ENCODE measurements at places on chromosomes 6 and 20. TPM values are rescaled to one million over a fixed set of nuclear protein-coding genes. Genes with fewer than 3 reads are reported as not detected.

DNA sequence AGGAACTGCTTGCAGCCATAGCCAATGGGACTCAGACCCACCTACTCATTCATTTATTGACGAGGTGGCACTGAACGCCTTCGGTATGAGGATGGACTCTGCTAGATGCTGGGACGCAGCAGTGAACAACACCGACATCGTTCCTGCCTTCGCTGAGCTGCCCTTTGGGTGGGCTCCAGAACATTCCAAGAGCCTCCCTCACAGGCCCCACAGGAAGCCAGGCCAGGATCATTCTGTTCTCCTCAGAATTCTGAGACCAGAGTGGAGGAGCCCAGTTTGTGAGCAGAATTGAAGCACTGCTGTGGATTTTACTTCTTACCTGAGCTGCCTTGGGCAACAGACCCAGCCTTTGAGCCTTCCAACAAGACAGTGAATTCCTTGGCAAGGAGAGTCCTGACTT is 82.1 kb downstream of the KCNB1 start:
- no peak overlapping the region for H3K4me3 ChIP-seq
- H3K36me3 ChIP-seq, result no peaks in the 10 kb centered on the region
- no peak for DNase-seq
- no peaks in the 10 kb centered on the region for H3K4me1 ChIP-seq

DNA sequence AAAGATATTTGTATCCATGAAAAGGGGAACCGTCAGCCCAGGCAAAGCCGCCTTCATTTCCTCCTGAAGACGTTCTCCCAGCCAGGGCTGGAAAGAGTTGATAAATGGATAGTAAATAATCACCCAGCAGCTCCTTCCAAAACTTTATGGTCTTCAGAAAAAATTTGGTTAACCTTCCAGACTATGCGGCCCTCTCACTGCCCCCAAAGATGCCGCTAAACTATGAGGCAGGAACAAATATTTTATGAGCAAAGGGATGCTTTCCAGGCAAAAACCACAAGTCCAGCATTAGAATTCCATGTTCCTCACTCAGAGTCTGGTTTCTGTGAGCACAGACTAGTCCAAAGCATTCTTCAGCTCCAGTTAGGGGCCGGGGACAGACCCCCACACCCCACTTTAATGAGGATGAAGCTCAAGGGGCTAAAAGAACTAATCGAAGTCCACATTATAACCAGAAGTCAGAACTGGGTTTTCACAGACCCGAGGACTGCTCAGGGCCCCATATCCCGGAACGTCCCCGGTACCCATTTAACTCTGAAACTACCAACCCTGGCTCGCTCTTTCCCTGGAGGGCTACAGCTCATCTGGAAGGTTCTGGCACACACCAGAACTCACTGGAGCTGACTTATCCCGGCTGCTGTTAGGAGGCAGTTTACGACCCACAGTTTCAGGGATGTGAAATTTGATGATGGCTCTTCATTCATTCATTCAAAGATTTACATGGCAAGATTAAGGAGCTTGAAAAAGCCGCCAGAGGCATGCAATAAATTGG is 29.4 kb downstream of the BMP7 start:
- DNase-seq, result no peak
- no peaks in the 10 kb centered on the region for H3K36me3 ChIP-seq
- peaks cover 24% of the 10 kb centered on the region for H3K27me3 ChIP-seq
- H3K4me3 ChIP-seq, result no peak overlapping the region

DNA sequence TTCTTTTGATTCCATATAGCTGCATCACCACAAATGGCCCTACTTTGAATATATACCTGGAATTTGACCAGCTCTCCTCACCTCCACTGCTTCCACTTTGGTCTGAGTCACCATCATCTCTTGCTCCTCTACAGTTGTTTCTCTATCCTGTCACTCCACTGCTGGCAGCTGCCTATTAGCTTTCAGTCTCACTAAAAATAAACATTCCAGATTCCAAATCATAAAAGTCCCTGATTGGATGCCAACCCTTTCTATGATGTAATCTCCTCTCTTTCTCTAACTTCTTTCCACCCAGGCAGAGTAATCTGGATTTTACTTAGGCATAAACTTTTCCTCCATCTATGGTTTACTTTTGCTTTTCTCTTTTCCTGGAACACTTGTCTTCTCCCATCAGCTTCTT is 49.1 kb downstream of the RFPL4B start:
- H3K36me3 ChIP-seq, result no peaks in the 10 kb centered on the region
- H3K27ac ChIP-seq, result no peak overlapping the region
- H3K4me1 ChIP-seq, result no peaks in the 10 kb centered on the region
- no peaks in the 10 kb centered on the region for H3K27me3 ChIP-seq
- H3K4me3 ChIP-seq, result no peak overlapping the region

GRCh38 chr20:3739926-3740451 is 7.5 kb downstream of the HSPA12B start:
- H3K36me3 ChIP-seq, result no peaks in the 10 kb centered on the region
- H3K27me3 ChIP-seq, result peaks cover 10% of the 10 kb centered on the region
- peaks cover 13% of the 10 kb centered on the region for H3K4me1 ChIP-seq
- no peak overlapping the region for H3K4me3 ChIP-seq
- DNase-seq, result no peak

DNA sequence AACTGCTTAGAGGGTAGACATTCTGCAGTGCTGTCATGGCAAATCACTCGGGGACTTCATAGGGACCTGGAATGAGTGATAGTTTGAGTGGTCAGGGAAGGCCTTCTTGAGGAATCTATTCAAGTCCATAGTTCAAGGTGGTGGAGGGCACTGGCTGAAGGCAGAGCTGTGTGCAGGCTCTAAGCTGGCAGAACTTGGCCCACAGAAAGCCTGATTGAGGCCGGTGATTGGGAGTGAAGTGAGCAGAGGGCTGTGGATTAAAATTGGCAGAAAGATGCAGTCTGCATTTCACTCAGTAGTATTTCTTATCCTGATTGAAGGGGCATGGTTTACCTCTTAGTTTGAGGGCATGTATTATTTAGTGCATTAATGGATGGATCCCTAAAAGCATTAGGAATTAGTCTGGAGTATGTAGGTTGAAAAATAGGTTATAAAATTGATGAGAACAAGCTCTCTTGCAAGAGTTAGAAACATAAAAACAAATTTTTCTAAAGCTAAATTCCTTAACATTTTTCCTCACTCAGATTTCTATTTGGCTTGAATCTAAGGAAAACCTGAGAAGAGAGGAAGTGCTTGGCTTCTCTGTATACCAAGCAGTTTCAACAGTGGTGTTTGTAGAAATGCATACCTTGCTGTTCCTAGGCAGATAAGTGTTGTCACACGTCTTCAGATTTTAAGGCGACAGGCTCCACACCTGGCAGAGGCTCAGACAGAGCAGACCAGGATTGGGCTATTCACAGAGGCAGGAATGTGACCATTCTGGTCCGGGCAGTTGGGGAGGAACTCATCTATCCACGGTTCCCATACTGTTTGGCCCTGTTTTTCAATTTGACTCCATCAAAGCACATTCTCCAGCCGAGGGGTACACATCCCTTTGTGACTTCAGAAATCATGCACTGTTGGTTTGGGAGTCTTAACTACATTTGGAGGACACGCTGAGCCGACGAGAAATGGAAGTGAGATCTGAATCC is 45.2 kb downstream of the UTRN start:
- H3K36me3 ChIP-seq, result no peaks in the 10 kb centered on the region
- H3K4me3 ChIP-seq, result peak overlapping the region; percentile 65
- H3K4me1 ChIP-seq, result peaks cover 16% of the 10 kb centered on the region
- DNase-seq, result peak; percentile 95

- H3K27ac ChIP-seq, result no peak overlapping the region
- no peak for DNase-seq
- H3K27me3 ChIP-seq, result no peaks in the 10 kb centered on the region
- no peaks in the 10 kb centered on the region for H3K4me1 ChIP-seq
Observed at GRCh38 chr6:112560651-112561050, 213.5 kb downstream of the RFPL4B start.

DNA sequence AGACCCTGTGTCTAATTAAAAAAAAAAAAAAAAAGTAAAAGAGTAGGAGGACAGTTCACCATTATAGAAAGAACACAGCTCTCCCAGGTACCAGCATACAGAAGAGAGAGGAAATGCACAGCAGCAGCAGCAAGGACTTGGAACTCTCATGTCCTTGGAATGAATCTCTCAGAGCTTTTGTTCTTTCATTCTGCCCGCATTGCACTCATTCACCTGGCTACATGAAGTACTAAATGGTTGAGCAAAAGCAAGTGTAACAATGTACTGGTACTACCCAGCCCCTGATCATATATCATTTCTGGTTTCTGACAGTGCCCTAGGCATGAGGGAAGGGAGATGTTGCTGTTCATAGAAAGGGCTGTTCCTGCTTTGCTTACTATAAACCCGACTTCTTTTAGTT is 12.1 kb upstream of the BTN3A3 start:
- H3K4me3 ChIP-seq, result no peak overlapping the region
- H3K4me1 ChIP-seq, result no peaks in the 10 kb centered on the region
- H3K27ac ChIP-seq, result no peak overlapping the region
- DNase-seq, result no peak
- H3K27me3 ChIP-seq, result no peaks in the 10 kb centered on the region

DNA sequence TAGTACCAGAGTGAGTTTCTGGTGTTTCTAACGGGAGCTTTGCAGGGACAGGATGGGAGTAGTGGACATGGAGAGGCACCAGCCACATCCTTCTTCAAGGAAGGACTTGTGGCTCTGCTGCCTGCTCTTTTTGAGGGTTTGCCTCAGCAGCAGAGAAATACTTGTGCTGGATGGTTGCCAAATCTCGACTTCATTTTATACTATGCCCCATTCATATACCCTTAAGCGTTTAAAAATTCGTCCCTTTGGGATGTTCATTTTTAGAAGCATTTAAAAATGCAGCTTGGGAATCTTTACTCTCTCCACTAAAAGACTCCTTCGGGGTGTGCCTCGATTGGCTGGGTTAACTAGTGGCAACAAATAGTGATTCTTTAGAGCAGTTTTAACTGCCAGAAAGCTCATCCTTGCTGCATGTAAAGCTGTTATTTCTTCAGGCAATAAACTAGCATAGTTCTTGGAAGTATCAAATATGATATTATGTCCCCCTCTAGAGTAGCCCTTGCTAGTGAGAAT is 126.5 kb upstream of the B3GAT2 start:
- no peak for DNase-seq
- H3K27ac ChIP-seq, result no peak overlapping the region
- no peaks in the 10 kb centered on the region for H3K4me1 ChIP-seq

- no peak overlapping the region for H3K27ac ChIP-seq
Observed at GRCh38 chr20:15575255-15575654, 998.0 kb downstream of the KIF16B start.

GRCh38 chr6:37017606-37018197 is 12.2 kb downstream of the FGD2 start:
- no peaks in the 10 kb centered on the region for H3K36me3 ChIP-seq
- H3K27me3 ChIP-seq, result no peaks in the 10 kb centered on the region
- H3K4me3 ChIP-seq, result no peak overlapping the region
- DNase-seq, result no peak
- no peak overlapping the region for H3K27ac ChIP-seq

DNA sequence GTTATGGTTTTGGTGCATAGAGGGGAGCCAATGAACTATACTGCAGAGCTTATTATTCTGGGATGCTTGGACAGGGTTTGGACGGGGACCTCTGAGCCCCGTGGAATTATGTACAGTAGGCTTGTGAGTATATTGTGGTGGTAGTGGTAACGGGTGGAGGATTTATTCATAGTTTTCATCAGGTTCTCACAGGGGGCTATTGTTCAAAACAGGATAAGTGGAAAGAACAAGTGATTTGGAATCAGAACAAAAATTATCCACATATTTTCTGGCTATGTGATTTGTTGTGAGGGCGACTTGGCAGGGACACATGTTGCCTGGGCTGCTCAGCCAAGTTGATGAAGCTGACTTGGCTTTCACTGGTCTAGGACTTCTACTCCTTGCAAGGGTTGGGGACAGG is 64.6 kb upstream of the ELOVL5 start:
- DNase-seq, result no peak
- H3K27me3 ChIP-seq, result no peaks in the 10 kb centered on the region
- H3K27ac ChIP-seq, result no peak overlapping the region
- H3K4me1 ChIP-seq, result peaks cover 6% of the 10 kb centered on the region

DNA sequence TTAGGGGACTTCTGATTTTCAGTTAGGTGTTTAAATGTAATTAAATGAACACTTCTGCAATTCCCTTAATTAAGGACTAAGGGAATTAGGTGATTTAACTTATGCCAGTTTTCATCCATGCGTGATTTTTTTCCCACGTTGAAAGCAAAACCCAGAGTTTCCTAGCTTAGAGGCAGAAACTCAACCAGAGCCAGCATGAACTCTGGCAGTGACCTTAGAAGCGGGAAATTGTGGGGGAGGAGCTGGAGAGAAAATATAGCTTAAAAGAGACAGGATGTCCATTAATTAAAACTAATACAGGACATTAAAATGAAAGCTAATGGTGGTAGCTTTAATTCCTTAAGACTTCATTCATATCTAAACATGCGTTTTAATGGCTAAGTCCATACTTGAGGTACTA is 41.6 kb downstream of the IYD start:
- no peaks in the 10 kb centered on the region for H3K4me1 ChIP-seq
- no peaks in the 10 kb centered on the region for H3K36me3 ChIP-seq
- no peak for DNase-seq
- no peak overlapping the region for H3K27ac ChIP-seq
- no peak overlapping the region for H3K4me3 ChIP-seq
- no peaks in the 10 kb centered on the region for H3K27me3 ChIP-seq

DNA sequence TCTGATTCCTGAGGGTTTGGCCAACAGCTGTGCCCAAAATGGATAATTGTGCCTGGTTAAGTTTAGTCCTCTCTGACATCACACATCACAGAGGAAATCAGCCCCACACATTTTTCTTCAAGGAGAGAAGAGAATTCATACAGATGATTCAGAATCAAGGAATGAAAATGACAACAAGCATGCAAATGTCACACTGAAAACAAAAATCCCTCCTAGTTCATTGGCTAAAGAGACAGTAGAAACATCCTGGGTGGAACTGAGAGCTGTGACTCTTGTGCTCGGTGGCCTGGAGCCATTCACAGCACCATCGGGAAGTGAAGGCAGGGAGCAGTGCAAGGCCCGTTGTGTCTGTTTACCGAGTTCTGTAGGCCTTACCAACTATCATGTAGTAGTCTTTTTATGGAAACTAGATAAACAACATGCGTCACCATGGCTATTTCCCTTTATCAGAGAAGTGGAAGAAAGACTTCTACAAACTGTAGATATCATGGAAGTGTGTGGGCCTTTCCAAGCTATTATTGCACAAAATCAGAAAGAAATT is 81.7 kb upstream of the TENT5A start:
- H3K36me3 ChIP-seq, result no peaks in the 10 kb centered on the region
- DNase-seq, result no peak
- no peak overlapping the region for H3K4me3 ChIP-seq
- H3K27ac ChIP-seq, result no peak overlapping the region

GRCh38 chr6:144106206-144106605 is 10.8 kb upstream of the SF3B5 start:
- H3K4me3 ChIP-seq, result no peak overlapping the region
- DNase-seq, result no peak
- no peak overlapping the region for H3K27ac ChIP-seq
- H3K27me3 ChIP-seq, result no peaks in the 10 kb centered on the region
- H3K4me1 ChIP-seq, result no peaks in the 10 kb centered on the region
- no peaks in the 10 kb centered on the region for H3K36me3 ChIP-seq

GRCh38 chr6:21265730-21266044 is 327.9 kb upstream of the SOX4 start:
- no peaks in the 10 kb centered on the region for H3K4me1 ChIP-seq
- H3K4me3 ChIP-seq, result no peak overlapping the region
- DNase-seq, result no peak

SLC2A4RG gene
- total RNA-seq, result 60.7 TPM

ADGRB3 gene
- 1.8 TPM for total RNA-seq

PTCRA gene
- total RNA-seq, result not detected

NKAPL gene
- total RNA-seq, result not detected

PHF3 gene
- total RNA-seq, result 72.5 TPM

KHDC1L gene
- not detected for total RNA-seq

FAM83C gene
- total RNA-seq, result not detected

JPH2 gene
- total RNA-seq, result 1.0 TPM

XKR7 gene
- total RNA-seq, result 2.1 TPM

Measured in endodermal cell (in vitro differentiated cells).